ENCODE measurements at places on chromosomes 5 and 9. TPM values are rescaled to one million over a fixed set of nuclear protein-coding genes. Genes with fewer than 3 reads are reported as not detected.

DNA sequence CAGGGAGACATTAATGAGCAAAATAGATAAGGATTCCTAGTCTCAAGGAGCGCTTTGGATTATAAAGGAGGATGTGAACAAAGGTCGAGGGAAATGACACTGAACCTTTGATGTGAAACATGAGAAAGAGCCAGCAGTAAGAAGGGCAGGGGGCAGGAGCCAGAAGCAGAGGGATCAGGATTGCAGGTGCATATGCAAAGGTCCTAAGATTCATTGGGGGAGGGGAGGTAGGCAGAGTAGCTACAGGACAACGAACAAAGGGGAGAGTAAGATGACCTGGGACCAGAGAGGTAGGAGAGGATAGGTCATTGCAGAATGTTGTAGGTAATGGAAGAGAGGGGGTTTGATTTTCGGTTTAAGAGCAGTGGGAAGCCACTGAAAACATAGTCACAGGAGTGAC is 129.2 kb upstream of the TRPM3 start:
- no peak overlapping the region for H3K4me3 ChIP-seq
- no peaks in the 10 kb centered on the region for H3K36me3 ChIP-seq
- no peak overlapping the region for H3K27ac ChIP-seq
- H3K27me3 ChIP-seq = no peaks in the 10 kb centered on the region
- no peak for DNase-seq
- no peaks in the 10 kb centered on the region for H3K4me1 ChIP-seq

The PKD2L2 gene
- not detected for total RNA-seq

DNA sequence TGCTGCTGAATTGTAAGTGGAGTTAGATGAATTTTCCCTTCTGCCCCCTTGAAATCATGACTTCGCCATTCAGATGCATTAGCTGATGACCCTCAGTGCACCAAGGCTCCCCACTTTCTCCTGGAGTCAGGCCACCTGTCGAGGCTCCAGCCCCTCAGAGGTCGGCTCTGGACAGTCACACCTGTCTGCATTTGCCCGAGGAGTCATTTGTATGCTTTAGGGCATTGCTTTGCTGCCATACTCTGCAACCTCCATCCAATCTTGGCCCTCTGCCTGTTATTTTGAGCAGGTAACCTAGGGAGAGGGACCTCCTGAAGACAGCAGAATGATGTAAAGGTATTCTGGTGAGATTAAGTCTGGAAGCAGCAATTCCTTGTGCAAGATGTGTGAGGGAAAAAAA is 144.8 kb downstream of the MACROH2A1 start:
- H3K27ac ChIP-seq = no peak overlapping the region
- no peaks in the 10 kb centered on the region for H3K4me1 ChIP-seq
- DNase-seq = no peak
- H3K4me3 ChIP-seq = no peak overlapping the region
- H3K36me3 ChIP-seq = no peaks in the 10 kb centered on the region
- no peaks in the 10 kb centered on the region for H3K27me3 ChIP-seq

DNA sequence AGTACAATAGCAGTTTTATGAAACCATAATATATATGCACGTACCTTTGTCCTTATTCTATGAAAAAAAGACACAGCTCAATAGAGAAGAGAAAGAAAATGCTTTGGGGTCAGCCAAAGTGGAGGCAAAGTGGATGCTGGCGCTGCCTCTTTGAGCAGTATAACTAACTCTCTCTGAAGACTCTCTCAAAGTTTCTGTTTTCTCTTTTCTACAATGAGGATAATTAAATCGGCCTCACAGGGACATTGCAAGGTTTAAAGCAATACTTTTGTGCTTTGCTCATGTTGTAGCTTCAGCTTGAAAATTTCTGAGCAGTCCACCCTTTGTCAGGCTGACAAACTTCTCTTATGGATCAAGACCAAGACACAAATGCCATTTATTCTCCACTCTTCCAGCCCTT is 455.1 kb upstream of the MPDZ start:
- no peaks in the 10 kb centered on the region for H3K27me3 ChIP-seq
- no peak overlapping the region for H3K4me3 ChIP-seq
- no peaks in the 10 kb centered on the region for H3K36me3 ChIP-seq
- no peak overlapping the region for H3K27ac ChIP-seq
- DNase-seq = no peak
- H3K4me1 ChIP-seq = no peaks in the 10 kb centered on the region

DNA sequence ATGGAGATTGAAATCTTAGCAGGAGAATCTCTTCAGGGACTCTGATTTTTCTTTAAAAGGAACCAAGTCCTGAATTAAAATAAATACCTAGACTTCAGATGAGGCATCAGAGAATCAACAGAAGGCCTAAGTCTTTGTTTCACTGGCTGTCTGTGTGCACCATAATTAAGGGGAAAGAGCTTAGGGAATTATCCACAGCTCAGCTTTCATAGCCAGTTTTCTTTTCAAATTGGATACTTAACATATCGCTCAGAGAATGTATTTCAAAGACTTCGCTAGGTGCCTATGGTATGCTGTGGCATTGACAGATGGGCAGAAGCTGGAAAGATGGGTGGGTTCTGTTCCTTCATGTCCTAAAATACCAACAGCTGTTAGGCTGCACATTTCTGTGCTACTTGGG is 325.8 kb downstream of the TMEM38B start:
- no peak overlapping the region for H3K27ac ChIP-seq
- H3K36me3 ChIP-seq = no peaks in the 10 kb centered on the region
- DNase-seq = no peak
- no peaks in the 10 kb centered on the region for H3K27me3 ChIP-seq
- no peak overlapping the region for H3K4me3 ChIP-seq
- no peaks in the 10 kb centered on the region for H3K4me1 ChIP-seq

- H3K4me3 ChIP-seq = no peak overlapping the region
- peaks cover 14% of the 10 kb centered on the region for H3K36me3 ChIP-seq
- no peak overlapping the region for H3K27ac ChIP-seq
- H3K27me3 ChIP-seq = no peaks in the 10 kb centered on the region
- no peak for DNase-seq
Observed at GRCh38 chr5:119470105-119470763, 17.9 kb downstream of the HSD17B4 start.

- no peaks in the 10 kb centered on the region for H3K27me3 ChIP-seq
- no peaks in the 10 kb centered on the region for H3K4me1 ChIP-seq
- no peaks in the 10 kb centered on the region for H3K36me3 ChIP-seq
Observed at GRCh38 chr9:8539681-8540197, 740.2 kb upstream of the DMAC1 start.

The ARID3C gene
- not detected for total RNA-seq

The CA9 gene
- 5.5 TPM for total RNA-seq

The FAXDC2 gene
- total RNA-seq = 24.6 TPM
